ENCODE measurements at places on chromosomes 7 and 10.

DNA sequence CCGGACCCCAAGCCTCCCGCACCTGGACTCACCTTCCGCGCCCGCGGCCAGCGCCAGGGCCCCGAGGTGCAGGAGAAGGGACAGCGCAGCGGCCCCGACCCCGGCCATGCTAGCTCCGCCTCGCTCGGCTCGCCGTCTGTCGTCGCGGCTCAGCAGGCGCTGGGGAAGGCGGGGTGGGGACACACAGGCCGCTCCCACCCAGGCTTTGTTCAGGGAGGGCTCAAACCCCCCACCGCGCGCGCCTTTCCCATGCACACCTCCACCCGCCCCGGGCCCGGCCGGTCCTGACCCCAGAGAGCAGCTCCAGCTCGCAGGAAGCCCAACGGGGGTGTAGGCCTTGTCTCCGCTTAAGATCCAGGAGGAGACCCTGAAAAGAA, at the start of gene KCP:
KCP (minus strand) TSS at position 141 of the 377 bp plus-strand sequence; CDS start at position 108, 33 bp downstream.
- DNase-seq: no peak

GRCh38 chr7:54879776-54880175, 120.8 kb upstream of the SEC61G start:
- DNase-seq: no peak

DNA sequence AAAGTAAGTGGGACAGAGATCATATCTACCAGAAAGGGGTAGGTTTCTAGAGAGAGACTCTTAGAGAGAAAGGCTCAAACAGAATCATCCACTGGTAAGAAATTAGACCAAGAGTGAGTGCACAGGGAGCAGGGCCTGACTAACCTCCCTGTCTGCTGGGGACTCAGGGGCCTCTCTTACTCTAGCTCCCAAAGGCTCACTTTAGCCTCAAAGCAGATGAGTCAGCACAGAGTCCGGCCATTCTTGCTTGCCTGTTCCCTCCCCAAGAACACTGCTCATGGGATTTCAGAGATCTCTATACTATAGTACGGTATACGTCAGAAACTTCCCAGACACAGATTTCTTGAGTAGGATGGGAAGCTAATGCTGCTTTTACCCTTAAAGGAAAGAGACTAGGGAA, 32.7 kb downstream of the RBM28 start:
- DNase-seq: no peak

GRCh38 chr10:56547163-56547562, 186.1 kb upstream of the ZWINT start:
- DNase-seq: no peak

GRCh38 chr7:22348379-22348778, 8.6 kb downstream of the RAPGEF5 start:
- DNase-seq: no peak

DNA sequence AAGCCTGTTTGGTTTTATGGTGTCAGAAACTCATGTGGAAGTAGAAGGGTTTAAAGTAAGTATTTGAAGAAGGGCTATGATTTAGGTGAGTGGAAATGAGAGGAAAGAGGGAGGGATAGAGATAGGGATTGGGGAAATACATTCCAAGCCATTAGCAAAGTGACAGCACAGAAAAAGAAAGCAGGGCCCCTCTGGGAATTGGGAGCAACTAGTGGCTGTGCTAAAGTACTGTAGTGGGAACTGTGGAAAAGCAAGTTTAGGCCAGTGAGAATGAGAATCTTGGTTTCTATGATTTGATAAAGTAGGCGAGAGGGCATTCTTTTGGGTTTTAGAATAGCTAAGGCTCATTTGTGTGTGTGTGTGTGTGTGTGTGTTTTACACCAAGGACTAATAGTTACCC, 5.0 kb downstream of the PRKG1 start:
- DNase-seq: no peak

DNA sequence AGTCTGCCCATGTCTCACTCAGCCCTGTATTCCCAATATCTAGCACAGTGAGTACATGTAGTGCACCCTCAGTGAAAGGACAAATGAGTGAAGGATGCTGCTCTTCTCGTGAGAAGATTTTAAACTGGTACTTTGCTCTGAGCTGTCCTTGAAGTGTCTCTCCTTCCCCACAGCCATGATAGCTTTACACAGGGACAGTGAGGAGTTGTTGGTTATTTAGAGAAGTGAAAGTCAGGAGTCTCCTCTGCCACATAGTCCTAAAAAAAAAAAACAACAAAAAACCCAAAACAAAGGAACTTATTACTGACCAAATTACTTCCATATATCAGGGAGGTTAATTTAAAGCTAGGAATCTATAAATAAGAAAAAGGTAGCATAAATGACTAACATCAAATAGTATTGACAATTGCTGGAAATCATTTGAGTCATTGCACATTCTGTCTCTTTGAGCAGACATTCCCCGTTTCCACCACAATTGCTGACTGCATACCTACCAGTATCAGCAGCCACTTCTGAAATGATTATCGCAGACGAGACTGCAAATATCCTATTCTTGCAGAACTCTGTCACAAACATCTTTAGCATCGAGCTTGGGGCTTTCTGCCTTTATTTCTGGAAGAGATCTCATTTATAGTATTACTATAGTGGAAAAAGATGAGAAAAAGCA, 202.1 kb downstream of the PTEN start:
- DNase-seq: peak; percentile 89

GRCh38 chr10:121610798-121611323, 12.6 kb upstream of the FGFR2 start:
- DNase-seq: no peak

GRCh38 chr7:47301657-47302295, 280.1 kb downstream of the TNS3 start:
- no peak for DNase-seq

- peak; percentile 33 for DNase-seq
These were observed 33.5 kb upstream of the SFTPD start for GRCh38 chr10:79982362-79982800.

GRCh38 chr7:44372560-44373417, 47.4 kb upstream of the CAMK2B start:
- no peak for DNase-seq

GRCh38 chr10:30013757-30014156, 45.6 kb downstream of the JCAD start:
- DNase-seq: no peak
